ENCODE measurements at places on chromosomes 1 and 21.

GRCh38 chr1:78919150-78919549 is 87.4 kb downstream of the ADGRL4 start:
- DNase-seq: no peak

DNA sequence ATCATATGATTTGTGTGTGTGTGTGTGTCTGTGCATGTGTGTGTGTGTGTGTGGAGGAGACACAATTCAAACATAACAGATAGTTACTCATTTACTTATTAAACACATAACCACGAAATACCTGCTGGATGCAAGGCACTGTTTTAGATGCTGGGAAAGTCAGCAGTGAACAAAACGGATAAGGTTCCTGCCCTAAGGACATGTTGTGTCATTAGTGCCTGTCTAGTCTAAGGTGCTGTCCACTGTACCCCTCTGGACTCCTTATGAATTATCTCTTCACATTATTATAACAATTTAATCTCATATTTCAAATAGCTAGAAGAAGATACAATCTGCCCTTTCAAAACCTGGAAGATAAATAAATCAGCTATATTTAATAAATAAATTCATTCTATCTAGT is 162.4 kb downstream of the PLPPR5 start:
- no peak for DNase-seq

DNA sequence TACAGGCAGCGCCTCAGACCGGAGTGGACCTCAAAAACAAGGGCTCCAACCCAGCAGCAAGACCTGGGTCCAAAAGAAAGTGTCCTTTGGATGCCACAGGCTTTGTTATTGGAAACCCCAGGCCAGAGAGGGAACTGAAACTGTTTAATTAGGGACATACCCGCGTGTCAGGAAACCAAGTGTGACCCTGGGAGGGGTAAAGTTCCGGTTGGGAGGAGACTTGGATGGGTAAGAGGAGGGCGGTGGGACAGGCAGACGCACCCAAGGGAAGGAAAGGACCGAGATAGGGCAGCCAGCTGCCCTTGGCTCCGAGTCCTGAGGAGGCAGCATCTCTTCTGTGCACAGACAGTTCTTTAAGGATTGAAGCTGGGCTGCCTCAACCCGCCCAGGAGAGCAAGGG is 71.4 kb downstream of the CDC7 start:
- no peak for DNase-seq

DNA sequence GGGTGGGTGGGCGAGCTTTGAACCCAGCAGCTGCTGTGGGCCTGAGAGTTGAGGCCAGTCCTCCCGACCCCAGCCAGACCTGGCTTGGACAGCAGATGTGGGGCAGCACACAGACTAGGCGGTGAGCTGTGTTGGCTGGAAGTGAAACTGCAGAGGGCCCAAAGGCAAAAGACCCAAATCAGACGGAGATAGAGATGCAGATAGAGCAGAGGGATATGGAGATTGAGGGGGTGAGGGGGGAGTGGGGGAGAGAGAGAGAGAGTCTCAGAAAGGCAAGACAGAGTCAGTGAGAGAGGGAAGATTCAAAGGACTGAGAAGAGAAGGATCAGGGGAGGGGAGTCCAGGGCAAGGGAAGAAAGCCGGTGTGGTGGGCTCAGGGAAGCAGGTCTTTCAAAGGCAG is 17.0 kb upstream of the POU3F1 start:
- no peak for DNase-seq

DNA sequence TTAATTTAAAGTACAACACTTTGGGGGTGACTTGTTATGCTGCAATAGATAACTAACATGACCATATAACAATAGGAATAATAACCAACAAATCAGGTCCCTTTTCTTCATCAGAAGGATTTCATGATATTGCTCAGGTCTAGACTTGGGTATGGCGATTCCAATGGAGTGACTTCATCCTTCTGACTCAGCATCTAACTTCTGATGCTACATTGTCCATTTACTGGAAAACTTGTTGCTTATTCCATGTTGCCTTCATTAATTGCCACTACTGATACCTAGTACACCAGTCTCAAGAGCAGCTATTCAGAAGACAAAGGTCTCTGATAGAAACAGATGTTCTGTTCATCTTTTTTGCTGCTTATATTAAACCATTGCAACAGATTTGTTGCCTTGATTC is 324.3 kb downstream of the TGFB2 start:
- DNase-seq: no peak

GRCh38 chr1:94828251-94828650 is 8.1 kb downstream of the SLC44A3 start:
- DNase-seq: no peak

- no peak for DNase-seq
Observed at GRCh38 chr1:234660536-234661316, 50.7 kb upstream of the IRF2BP2 start.

DNA sequence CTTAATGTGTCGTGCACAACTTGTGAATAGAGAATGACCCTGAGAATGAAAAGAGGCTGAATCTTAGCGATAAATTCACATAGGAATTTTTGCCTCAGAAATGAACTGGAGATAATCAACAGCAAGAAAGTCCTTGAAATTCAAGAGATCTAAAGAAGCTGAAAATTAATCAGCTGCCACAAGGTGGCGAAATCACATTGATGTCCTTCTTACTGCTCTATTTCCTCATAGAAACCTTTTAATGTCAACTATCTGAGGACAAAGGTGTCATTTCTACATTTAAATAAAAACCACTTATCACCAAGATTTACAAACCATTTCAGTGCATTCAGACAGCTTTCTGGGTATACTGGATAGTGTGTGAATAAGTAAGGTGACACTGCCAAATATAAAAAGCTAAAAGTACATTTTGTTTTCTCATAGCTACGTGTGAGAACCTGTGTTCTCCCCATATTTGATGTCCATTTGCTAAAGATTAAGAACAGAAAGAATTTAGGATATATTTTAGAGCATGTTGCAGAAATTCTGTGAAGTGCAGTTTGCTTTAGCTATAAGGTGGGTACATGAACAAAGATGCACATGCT is 485.3 kb upstream of the PTBP2 start:
- no peak for DNase-seq

All from activated T-cell treated with anti-CD3 and anti-CD28 coated beads for 1 hour (primary cell).